ENCODE measurements at places on chromosomes 11 and 22. TPM values are rescaled to one million over a fixed set of nuclear protein-coding genes. Genes with fewer than 3 reads are reported as not detected.
A peak's percentile ranks its signal among the peaks of the same experiment; 100 is the strongest.

DNA sequence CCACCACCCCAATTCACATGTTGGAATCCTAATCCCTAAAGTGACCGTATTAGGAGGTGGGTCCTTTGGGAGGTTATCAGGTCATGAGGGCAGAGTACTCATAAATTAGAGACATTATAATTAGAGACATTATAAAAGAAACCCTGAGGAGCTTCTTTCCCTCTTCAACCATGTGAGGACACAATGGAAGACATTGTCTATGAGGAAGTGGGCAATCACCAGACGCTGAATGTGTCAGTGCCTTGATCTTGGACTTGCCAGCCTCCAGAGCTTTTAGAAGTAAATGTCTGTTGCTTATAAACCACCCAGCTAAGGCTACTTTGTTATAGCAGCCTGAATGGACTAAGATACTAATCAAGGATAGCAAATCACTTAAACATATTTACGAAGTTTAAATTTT is 14.8 kb downstream of the GAB2 start:
- H3K4me1 ChIP-seq = no peaks in the 10 kb centered on the region
- peaks cover 3% of the 10 kb centered on the region for H3K36me3 ChIP-seq
- H3K27ac ChIP-seq = no peak overlapping the region

The PTPMT1 gene
- total RNA-seq = 56.6 TPM

DNA sequence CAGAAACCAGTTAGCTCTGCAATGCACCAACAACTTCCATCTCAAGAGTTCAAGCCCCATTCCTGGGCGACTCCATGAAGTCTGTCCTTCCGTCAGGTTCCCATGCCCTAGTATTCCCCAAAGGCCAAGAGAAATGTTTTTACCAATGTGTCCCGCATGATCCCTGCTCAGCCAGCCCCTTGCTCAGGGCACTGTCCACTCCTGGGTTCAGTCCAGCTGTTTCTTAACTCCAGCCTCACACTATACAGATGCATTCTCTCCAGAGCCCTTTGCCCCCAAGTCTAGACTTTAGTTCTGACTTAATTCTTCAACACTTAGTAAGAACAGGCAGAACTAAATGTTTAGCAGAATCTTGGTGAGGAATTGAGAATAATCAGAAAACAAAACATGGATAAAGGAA is 497.5 kb downstream of the SOX6 start:
- no peak for DNase-seq
- H3K27me3 ChIP-seq = peaks cover 6% of the 10 kb centered on the region
- no peaks in the 10 kb centered on the region for H3K36me3 ChIP-seq
- H3K27ac ChIP-seq = no peak overlapping the region
- no peak overlapping the region for H3K4me3 ChIP-seq

The CCDC116 gene
- total RNA-seq = 0.29 TPM

DNA sequence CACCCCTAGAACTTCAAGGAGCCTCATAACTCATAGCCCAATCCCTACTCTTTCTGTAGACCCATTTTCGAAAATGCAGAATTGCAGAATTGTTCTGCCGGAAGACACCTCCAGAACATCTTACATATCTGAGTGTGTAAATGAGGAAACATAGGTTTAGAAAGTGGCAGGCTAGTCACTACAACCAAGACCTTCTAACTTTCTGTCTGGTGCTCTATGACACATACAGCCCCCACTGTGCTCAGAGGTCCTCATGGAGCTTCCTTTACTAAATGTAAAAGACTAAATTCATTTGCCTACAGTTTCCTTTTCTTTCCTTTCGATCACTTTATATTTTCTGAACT is 132.1 kb upstream of the DDI1 start:
- no peaks in the 10 kb centered on the region for H3K36me3 ChIP-seq
- no peak overlapping the region for H3K27ac ChIP-seq
- H3K4me3 ChIP-seq = no peak overlapping the region
- H3K27me3 ChIP-seq = no peaks in the 10 kb centered on the region
- DNase-seq = no peak
- no peaks in the 10 kb centered on the region for H3K4me1 ChIP-seq

DNA sequence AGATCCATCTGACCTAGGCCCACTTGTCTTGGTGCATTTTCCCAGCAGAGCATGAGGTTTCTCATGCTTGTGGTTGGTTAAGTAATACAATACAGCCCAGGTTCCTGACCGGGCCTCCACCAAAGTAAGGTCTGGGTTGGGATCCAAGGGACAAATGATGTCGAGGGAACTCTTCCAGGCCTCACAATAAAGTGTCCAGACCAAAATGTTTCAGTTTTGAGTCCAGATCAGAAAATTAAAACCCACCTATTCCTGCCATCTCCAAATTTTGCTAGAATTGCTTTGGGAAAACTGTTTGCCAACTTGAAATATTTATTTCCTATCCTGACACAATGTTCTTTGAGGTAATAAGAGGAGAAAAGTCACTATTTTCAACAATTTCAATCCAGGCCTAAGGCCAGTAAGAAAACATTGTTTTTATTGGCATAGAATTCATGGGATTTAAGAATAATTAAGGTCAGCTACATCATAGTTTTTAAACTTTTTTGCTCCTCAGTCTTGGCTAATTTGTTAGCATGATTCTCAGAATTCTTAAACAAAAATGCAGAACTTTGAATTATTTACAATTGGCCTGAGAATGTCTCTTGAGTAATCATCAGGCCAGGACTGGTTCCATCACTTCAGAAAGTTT is 51.4 kb downstream of the ME3 start:
- DNase-seq = no peak
- no peak overlapping the region for H3K4me3 ChIP-seq
- peaks cover 2% of the 10 kb centered on the region for H3K4me1 ChIP-seq
- no peak overlapping the region for H3K27ac ChIP-seq

DNA sequence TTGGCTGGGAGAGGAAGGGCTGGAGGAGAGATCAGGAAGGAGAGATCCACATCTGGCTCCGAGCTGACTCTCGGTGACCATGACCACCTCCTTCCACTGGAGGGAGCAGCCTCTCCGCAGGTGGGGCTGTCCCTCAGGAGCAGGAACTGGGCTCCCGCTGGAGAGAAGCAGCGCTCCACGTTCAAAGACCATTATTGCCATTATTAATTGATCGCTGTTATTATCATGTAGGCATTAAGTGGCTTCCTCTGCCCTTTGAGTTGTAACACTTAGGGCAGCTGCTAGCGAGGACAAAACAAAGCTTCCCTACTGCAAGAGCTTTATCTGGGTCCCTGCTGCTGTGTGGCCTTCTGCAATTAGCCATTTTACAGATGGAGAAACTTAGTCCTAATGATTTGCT is 251.9 kb downstream of the ST3GAL4 start:
- DNase-seq = peak; percentile 11
- H3K27me3 ChIP-seq = peaks cover 22% of the 10 kb centered on the region
- no peaks in the 10 kb centered on the region for H3K4me1 ChIP-seq
- H3K36me3 ChIP-seq = no peaks in the 10 kb centered on the region
